A172 (cell line): ENCODE measurements at places on chromosomes 2 and 18. TPM values are rescaled to one million over a fixed set of nuclear protein-coding genes. Genes with fewer than 3 reads are reported as not detected.

- DNase-seq = peak; percentile 17
These were observed 15.7 kb downstream of the FAM98A start for GRCh38 chr2:33583194-33583938.

GRCh38 chr2:101500860-101501259, 25.9 kb upstream of the RFX8 start:
- peak; percentile 20 for DNase-seq

- no peak for DNase-seq
These were observed 190.6 kb downstream of the CTIF start for GRCh38 chr18:48729404-48729803.

GRCh38 chr2:119749477-119750012, 10.2 kb upstream of the PTPN4 start:
- DNase-seq = peak; percentile 46

- no peak for DNase-seq
These were observed 28.7 kb upstream of the HNRNPA3 start for GRCh38 chr2:177183860-177184259.

GRCh38 chr2:30339071-30339470, 107.7 kb downstream of the LBH start:
- no peak for DNase-seq

DNA sequence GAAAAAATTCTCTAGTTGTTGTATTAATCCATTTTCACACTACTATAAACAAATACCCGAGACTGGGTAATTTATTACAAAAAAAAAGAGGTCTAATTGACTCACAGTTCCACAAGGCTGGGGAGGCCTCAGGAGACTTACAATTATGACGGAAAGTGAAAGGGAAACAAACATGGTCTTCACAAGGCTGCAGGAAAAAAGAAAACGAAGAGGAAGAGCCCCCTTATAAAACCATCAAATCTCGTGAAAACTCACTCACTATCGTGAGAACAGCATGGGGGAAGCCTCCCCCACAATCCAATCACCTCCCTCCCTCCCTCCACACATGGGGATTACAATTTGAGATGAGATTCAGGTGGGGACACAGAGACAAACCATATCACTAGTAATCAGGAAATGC, 61.7 kb upstream of the SPTBN1 start:
- no peak for DNase-seq

DNA sequence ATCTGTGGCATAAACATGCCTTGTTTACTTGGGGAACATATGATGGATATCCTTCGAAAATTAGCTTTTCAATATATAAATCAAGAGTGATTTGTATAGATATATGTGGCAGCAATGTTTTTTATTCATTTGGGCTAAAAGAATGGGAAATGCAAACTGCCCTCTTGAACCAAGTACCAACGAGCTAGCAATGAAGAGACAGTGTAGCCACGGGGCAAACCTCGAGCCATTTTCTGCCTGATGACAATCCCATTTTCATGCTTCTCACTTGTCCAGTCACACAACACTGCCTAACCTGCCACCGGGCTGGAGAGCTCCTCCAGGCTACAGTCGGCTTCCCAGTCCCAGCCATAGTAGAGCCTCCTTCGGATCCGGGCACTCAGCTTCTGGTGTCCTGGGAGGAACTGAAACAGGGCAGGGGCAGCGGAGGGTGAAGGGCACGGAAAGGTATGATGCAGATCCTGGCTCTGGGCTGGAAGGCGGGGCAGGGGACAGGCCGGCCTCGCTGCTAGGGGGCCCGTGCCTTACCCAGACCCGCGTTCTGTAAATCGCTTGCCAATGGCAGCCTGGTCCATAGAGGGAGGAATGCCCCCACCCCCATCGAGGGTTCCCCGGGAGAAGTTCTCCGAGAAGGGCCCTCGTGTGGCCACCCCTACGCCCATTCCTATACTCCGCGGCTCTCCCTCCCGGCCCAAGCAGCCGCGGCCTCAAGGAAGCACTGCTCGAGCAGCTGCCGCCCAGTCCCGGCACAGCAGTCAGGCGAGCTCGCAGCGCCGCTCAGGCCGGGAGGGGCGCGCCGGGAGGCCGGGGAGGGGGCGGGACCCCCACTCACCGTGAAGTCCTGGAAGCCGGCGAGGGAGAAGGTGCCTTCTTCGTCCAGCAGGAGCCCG, 552 bp downstream of the CNPPD1 start:
- peak; percentile 38 for DNase-seq

The DSG4 gene
- total RNA-seq = not detected in 2 replicates

The DNAH6 gene
- total RNA-seq = 0.02 TPM in 2 replicates

The MAB21L4 gene
- 0.22 TPM in 1 of 2 replicates, not detected in the other for total RNA-seq

The ST8SIA5 gene
- not detected in 2 replicates for total RNA-seq
